Endothelial cell (in vitro differentiated cells): ENCODE measurements at places on chromosomes 2 and 18. TPM values are rescaled to one million over a fixed set of nuclear protein-coding genes. Genes with fewer than 3 reads are reported as not detected.

DNA sequence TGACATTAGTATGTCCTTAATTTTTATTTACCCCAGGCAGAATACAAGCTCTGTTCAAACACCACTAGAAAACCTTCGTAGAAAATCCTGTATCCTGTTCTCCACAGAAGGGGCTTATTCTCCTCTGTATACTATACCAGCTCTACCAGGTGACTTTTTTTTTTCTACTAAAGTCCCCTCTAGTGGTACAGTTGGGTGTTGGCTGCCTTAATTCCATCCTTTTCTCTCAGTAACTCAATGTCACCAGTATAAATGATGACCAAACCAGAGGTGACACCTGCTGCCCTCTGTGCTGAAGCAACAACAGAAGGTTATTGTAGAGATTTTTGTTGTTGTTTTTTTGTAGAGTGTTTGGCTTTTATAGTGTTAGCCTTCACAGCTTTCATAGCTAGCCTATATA lies 1322.0 kb downstream of the LRP1B start:
- no peaks in the 10 kb centered on the region for H3K4me1 ChIP-seq
- no peak for DNase-seq
- no peak overlapping the region for H3K27ac ChIP-seq

- H3K36me3 ChIP-seq = peaks cover 7% of the 10 kb centered on the region
- DNase-seq = no peak
- peak overlapping the region; percentile 42 for H3K4me3 ChIP-seq
- H3K27ac ChIP-seq = no peak overlapping the region
- H3K4me1 ChIP-seq = no peaks in the 10 kb centered on the region
Observed at GRCh38 chr2:795531-796041, 118.4 kb upstream of the TMEM18 start.

DNA sequence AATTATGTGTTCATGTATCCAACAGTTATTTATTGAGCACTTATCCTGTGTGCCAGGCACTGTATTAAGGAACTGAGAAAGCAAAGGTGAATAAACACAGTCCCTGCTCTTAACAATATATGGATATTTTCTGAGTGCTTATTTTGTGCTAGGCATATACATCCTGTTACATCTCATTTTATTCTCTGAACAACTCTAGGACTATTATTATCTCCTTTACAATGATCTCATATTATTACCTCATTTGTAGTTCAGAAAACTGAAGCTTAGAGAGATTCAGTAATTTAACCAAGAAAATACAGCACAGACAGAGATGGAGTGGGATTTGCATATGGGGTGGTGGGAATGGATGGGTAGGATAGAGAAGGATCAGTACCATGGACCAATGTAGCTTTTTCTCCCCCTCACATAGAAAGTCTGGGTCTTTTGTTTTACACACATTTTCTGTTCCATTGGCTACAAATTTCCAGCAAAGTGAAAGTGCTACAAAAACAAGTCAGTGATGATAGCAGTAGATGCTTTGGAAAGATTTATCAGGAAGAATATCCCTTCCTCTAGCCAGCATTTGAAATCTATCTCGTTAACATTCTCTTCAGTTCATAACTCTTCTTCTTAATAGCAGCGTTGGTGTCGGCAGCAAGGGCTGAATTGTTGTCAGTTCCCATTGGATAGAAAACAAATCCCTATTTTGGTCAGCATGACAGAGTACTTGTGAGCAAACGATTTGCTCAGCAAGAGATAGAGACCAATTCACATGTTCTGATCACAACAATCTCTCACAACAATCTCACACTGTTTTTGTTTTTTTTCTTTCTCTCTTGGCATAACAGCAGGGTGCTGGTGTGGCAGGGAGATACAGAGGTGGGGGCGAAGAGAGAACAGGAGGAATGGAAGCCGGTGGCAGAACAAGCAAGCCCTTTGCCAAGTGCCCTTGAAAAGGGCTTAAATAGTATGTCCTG lies 102.2 kb upstream of the KCTD1 start:
- peaks cover 4% of the 10 kb centered on the region for H3K27me3 ChIP-seq
- H3K4me1 ChIP-seq = peaks cover 12% of the 10 kb centered on the region
- H3K27ac ChIP-seq = no peak overlapping the region
- no peaks in the 10 kb centered on the region for H3K36me3 ChIP-seq
- H3K4me3 ChIP-seq = no peak overlapping the region
- DNase-seq = no peak

DNA sequence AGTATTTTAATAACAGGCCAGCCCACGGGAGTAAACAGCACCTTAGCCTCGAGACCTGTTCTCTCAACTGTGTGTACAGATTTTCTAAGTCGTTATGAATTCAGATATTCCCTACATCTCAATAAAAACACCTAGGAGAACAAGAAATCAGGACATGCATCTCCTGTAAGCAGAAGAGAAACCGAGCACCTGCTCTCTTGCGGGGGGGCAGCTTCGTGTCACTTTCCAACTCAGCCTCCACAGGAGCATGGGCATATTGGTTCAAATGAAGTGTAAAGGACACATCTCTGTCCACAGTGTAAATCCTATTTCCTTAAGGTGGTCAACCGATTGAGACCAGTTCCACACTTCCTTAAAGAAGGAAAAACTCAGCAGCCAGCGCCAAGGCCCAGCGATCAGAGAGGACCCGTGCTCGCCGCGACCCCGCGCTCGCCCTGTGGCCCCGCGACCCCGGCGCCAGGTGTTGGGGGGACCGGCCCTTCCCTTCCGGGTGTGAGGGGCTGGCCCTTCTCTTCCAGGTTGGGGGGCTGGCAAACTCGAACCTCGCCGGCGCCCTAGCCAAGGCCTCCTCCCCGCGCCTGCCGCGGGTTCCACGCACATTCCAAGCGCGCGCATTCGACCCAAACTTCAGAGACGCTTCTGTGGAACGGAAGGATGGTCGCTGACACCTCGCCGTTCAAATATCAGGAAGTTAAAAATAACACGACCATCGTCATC lies 652 bp downstream of the SH3YL1 start:
- peak overlapping the region; percentile 87 for H3K4me3 ChIP-seq
- peak overlapping the region; percentile 90 for H3K27ac ChIP-seq
- peaks cover 9% of the 10 kb centered on the region for H3K27me3 ChIP-seq
- DNase-seq = no peak
- H3K4me1 ChIP-seq = peaks cover 21% of the 10 kb centered on the region
- no peaks in the 10 kb centered on the region for H3K36me3 ChIP-seq

GRCh38 chr2:187320846-187321245 lies 127.2 kb downstream of the CALCRL start:
- no peak overlapping the region for H3K4me3 ChIP-seq
- peaks cover 2% of the 10 kb centered on the region for H3K4me1 ChIP-seq

GRCh38 chr2:160871953-160872352 lies 288.3 kb upstream of the TANK start:
- H3K27me3 ChIP-seq = no peaks in the 10 kb centered on the region
- H3K4me3 ChIP-seq = no peak overlapping the region
- no peak for DNase-seq
- no peaks in the 10 kb centered on the region for H3K36me3 ChIP-seq

DNA sequence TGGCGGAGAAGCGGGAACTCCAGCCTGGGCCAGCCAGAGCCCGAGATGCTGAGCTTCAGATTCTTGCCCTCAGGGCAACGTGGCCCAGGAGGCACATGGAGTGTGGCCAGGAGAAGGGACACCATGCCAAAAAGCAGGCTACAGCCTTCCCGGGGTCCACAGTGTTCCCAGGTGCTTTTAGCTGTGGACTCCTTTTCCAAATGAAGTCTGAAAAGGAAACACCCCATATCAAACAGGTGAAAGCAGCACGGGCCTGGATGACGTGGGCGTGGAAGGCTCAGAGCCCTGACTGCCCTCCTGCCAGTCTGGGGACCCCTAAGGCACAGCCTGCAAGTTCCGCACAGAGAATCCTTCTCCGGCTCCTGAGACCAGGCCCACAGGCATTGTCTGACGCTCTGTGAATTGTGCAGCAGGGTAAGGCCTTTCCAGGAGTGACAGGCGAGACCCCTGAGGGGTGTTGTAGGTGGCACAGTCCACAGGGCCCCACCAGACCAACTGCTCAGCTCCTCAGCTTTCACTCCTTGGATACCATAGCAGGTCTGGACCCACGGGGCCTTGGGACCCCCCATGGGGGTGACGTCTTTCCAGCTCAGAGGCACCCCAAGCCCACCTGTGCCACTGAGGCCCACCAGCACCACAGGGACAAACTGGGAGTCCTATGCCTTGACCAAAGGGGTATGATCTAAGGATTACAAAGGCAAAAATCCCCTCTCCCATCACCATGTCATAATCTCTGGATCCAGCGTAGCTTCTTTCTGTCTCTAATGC lies 69.6 kb upstream of the RAB6C start:
- peaks cover 11% of the 10 kb centered on the region for H3K27me3 ChIP-seq
- no peak overlapping the region for H3K27ac ChIP-seq
- no peak for DNase-seq
- H3K4me1 ChIP-seq = no peaks in the 10 kb centered on the region
- no peaks in the 10 kb centered on the region for H3K36me3 ChIP-seq

GRCh38 chr2:175976391-175977157 lies 25.5 kb downstream of the LNPK start:
- no peaks in the 10 kb centered on the region for H3K27me3 ChIP-seq
- no peak overlapping the region for H3K27ac ChIP-seq
- H3K4me3 ChIP-seq = no peak overlapping the region
- H3K36me3 ChIP-seq = peaks cover 6% of the 10 kb centered on the region
- H3K4me1 ChIP-seq = no peaks in the 10 kb centered on the region

- no peak overlapping the region for H3K27ac ChIP-seq
- H3K4me3 ChIP-seq = no peak overlapping the region
- DNase-seq = no peak
- no peaks in the 10 kb centered on the region for H3K4me1 ChIP-seq
Observed at GRCh38 chr2:133109772-133110171, 439.8 kb upstream of the LYPD1 start.

- H3K4me1 ChIP-seq = peaks cover 18% of the 10 kb centered on the region
- H3K27me3 ChIP-seq = peaks cover 1% of the 10 kb centered on the region
- H3K4me3 ChIP-seq = no peak overlapping the region
- DNase-seq = no peak
Observed at GRCh38 chr2:101556033-101556459, 81.1 kb upstream of the RFX8 start.

- no peak for DNase-seq
- no peaks in the 10 kb centered on the region for H3K27me3 ChIP-seq
- H3K36me3 ChIP-seq = no peaks in the 10 kb centered on the region
- no peak overlapping the region for H3K27ac ChIP-seq
- H3K4me3 ChIP-seq = no peak overlapping the region
Observed at GRCh38 chr2:190501702-190502407, 32.7 kb downstream of the NEMP2 start.

DNA sequence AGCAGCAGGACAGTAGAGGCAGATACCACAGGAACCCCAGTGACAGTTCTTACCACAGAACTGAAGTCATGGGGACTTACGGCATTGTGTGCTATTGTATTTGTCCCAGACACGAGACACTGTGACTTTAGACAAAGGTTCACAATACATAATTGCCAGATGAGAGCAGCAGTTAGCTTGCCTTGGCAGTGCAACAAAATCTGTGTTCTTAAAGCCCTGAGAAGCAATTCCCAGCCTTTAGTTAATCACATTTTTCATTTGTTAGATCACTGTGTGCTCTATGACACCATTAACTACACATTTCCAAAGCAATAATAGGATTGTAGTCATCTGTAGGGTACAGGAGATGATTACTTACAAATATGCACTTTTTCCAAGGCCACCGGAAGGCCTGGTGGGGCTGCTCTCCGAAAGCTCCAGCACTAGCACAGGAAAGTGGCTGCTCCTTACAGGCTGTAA lies 97.5 kb upstream of the LDLRAD4 start:
- no peaks in the 10 kb centered on the region for H3K27me3 ChIP-seq
- H3K36me3 ChIP-seq = peaks cover 5% of the 10 kb centered on the region
- DNase-seq = no peak
- H3K4me3 ChIP-seq = no peak overlapping the region
- no peak overlapping the region for H3K27ac ChIP-seq

- H3K27me3 ChIP-seq = no peaks in the 10 kb centered on the region
- H3K27ac ChIP-seq = no peak overlapping the region
- H3K36me3 ChIP-seq = no peaks in the 10 kb centered on the region
- no peak for DNase-seq
Observed at GRCh38 chr2:8438476-8438875, 243.4 kb upstream of the ID2 start.

GRCh38 chr2:190849774-190850173 lies 30.8 kb upstream of the GLS start:
- H3K36me3 ChIP-seq = no peaks in the 10 kb centered on the region
- H3K27ac ChIP-seq = no peak overlapping the region
- H3K4me1 ChIP-seq = no peaks in the 10 kb centered on the region
- DNase-seq = no peak
- no peak overlapping the region for H3K4me3 ChIP-seq
- H3K27me3 ChIP-seq = no peaks in the 10 kb centered on the region

GRCh38 chr2:121071034-121071504 lies 213.9 kb downstream of the TFCP2L1 start:
- H3K4me1 ChIP-seq = no peaks in the 10 kb centered on the region
- no peak overlapping the region for H3K4me3 ChIP-seq
- no peak overlapping the region for H3K27ac ChIP-seq
- no peaks in the 10 kb centered on the region for H3K36me3 ChIP-seq

DNA sequence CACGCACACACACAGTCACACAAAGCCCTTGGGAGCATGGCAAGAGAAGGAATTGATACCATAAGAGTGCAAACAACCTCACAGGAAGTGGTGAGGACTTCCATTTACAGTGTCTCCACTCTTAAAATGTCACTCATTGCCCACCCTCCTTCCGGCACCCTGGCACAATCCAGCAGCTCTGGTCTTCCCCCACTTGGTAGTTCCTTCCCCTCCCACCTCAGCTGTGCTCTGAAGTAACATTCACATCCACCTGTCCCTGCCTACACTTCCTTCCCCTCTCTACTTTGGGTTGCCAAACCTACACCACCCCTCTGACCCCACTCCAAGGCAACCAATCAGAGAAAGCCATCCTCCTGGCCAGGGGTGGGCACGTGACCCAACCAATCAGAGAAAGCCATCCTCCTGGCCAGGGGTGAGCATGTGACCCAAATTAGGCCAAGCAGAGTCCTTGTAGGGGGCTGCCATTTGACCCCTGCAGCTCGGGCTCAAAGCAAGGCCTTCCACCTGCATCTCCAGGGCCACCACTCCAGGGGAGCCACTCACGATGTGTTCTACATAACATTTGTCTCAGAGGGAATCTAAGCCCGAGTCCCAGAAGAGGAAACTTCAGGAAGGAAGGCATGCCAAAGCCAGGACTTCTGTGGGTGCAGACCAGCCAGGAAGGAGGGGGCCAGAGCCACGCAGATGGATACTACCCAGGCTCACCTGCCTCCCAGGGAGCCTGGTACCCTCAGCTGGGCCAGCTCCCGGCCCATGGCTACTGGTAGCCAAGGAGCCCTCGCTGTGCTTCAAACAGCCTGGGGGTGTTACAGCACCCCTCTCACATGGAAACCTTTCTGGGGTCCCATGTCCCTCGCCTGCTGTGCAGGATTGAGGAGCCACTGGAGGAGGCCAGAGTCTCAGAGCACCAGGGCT lies 21.2 kb downstream of the CYP26B1 start:
- H3K4me1 ChIP-seq = no peaks in the 10 kb centered on the region
- H3K27me3 ChIP-seq = peaks cover 9% of the 10 kb centered on the region
- no peak for DNase-seq
- no peak overlapping the region for H3K4me3 ChIP-seq

- H3K4me3 ChIP-seq = no peak overlapping the region
- no peaks in the 10 kb centered on the region for H3K27me3 ChIP-seq
- H3K36me3 ChIP-seq = no peaks in the 10 kb centered on the region
- H3K4me1 ChIP-seq = peaks cover 4% of the 10 kb centered on the region
Observed at GRCh38 chr18:22108674-22109073, 60.7 kb upstream of the GATA6 start.

MC2R gene
- not detected for total RNA-seq

CFAP53 gene
- total RNA-seq = 0.56 TPM

C2orf72 gene
- 5.4 TPM for total RNA-seq

CFAP221 gene
- total RNA-seq = 1.1 TPM

PRKAG3 gene
- total RNA-seq = not detected

LCT gene
- 0.13 TPM for total RNA-seq

MGAT4A gene
- 7.3 TPM for total RNA-seq

PTPRM gene
- 284 TPM for total RNA-seq

IL18R1 gene
- 0.51 TPM for total RNA-seq

TTC21B gene
- total RNA-seq = 101 TPM

RGPD3 gene
- 0.15 TPM for total RNA-seq

SLC25A12 gene
- 9.7 TPM for total RNA-seq

POMC gene
- total RNA-seq = 0.64 TPM
